Activated CD4-positive, alpha-beta T cell treated with anti-CD3 and anti-CD28 coated beads, Interleukin-2, amount 50 U/mL, for 24 hours (primary cell): ENCODE measurements at places on chromosomes 5 and 9.

- DNase-seq, result no peak
Measured at GRCh38 chr5:65625743-65626142, 916 bp downstream of the SHLD3 start.

GRCh38 chr5:165282491-165282890, 1777.1 kb downstream of the MAT2B start:
- DNase-seq, result no peak

DNA sequence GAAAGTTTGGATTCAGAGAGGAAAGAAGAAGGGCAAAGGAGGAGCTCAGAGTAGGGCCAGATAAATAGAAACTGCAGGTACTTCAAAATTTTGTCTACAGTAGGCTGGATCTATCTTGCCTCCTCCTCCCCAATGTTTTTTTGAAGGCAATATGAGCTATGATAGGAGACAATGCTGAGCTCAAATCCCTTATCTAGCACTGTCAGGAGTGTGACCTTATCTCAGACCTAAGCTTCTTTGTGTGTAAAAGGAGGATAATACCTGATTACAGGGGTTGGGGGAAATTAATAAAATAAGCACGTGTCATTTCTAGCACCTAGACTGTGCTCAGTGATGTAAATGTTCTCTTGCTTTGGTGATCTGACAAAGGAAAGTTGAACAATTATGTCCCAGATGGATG, 137.8 kb upstream of the CD180 start:
- DNase-seq, result no peak

- no peak for DNase-seq
Measured at GRCh38 chr9:86830356-86830755, 117.0 kb downstream of the GAS1 start.

DNA sequence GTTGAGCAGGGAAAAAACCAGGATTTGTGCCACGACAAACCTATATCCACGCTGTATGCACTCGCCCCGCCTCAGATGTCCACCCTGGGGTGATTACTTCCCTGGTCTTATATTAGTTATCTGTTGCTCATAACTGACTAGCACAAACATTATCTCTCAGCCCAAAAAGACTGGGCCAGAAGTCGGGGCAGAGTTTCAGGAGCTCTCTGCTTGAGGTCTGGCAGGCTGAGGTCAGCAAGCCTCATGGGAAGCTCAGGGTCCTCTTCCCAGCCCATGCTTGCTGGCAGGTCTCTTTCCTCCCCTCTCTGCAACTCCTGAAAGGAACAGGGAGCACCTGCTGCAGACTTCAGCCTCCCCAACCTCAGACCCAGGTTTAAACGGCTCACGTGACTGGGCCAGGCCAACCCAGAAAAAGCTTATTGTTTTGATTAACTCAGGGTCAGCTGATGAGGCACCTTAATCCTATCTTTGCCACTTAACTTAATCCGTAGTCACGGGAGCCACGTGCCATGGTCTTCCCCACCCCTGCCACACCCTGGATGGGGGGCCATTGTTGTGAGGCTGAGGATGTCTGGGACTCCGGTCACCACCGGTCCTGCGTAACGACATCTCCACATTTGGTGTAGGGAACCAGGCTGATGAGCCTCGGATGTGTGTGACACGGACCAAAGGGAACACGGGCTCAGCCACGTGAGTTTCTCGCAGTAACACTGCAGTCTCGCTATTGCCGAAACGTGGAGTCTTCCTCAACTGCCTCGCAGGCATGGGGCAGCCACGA, 123.7 kb upstream of the IRX4 start:
- DNase-seq, result no peak

DNA sequence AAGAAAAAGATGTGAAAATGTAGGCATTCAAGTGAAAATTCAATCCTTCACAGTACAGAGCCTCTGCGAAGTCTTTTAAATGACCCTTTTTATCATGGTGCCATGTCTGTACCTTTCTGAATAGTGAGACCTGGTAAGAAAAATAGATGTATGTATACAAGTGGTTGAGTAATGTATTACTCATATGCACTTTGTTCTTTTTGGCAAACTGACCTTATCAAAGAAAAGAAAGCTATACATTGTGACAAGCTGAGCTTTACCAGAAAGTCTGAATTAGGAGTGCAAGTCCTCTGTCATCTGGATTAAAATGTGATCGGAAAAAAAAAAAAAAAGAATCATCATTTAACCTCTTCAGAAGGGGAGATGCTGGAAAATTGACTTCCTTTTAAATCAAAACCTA, 356.4 kb upstream of the CCNH start:
- DNase-seq, result no peak

DNA sequence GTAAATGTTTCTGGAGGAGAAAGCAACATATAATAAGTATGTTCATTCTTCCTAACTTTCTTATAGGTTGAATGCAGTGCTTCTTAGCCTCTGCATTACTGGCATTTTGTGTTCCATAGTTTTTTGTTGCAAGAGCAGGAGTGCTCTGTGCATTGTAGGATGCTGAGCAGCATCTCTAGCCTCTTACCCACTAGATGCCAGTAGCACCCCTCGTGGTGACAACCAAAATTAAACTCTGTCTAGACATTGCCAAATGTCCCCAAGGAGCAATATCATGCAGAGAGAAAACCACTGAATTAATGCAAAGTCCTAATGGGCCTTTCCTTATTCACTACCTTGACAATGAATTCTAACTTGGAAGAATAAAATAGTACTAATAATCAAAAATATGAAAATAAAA, 147.0 kb downstream of the GLIS3 start:
- DNase-seq, result no peak

DNA sequence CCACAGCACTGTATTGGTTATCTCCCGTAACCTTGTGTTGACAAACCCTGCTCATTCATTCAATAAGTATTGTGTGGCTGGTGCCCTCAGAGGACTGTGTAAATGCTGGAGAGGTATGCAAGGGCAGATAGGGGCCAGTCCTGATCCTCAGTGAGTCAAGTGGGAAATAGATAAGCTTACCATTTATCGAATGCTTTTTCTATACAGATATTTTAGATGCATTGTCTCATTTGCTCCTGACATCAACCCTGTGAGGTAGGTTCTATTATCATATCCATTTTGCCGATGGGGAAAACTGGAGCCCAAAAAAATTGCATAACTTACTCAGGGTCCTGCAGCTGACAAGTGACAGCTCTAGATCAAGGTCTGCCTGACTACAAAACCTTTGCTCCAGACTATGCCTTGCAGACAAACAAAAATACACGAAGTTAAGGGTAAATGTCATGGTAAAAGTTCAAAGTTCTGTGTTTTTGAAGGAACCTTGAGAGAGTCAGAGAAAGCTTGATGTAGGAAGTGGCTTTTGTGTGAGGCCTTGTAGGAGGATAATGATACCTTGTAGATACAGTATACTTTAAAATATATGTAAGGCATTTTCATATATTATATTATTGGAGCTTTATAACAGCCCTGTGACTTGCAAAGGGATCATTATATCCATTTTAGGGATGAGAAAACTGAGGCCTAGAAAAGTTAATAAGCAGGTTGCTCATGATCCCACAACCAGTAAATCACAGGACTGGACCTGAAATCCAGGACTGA, 22.7 kb downstream of the CYFIP2 start:
- DNase-seq, result no peak

GRCh38 chr5:122471031-122471751, 159.2 kb downstream of the SNCAIP start:
- DNase-seq, result no peak

DNA sequence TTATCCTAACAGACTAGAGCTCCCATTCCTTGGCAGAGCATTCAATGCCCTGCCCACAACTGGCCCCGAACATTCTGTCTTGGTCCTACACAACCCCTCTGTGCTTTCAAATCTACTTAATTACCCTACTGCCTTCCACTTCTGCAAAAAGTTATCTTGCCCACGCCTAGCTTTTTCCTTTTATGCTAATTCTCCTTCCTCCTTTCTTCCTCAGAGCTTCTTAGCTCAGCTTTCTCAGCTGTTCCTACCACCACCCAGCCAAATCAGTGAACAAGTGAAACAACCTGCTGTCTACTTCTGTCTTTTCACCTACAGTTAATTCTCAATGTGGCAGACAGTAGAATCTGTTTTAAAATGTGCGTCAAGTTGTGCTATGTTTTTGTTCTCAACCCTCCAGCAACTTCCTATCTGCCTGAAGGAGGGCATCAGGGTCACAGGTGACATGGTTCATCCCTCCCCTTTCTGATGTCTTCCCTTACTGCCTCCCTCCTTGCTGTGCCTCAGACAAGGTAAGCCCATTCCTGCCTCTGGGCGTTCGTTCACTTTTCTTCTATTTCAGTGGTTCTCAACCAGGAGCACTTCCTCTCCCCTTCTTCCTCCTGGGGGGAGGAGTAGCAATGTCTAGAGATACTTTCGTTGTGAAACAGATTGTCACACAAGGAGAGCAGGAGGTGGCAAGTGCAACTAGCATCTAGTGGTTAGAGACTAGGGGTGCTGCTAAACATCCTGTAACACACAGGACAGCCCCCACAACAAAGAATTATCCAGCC, 1.3 kb upstream of the REEP5 start:
- no peak for DNase-seq

DNA sequence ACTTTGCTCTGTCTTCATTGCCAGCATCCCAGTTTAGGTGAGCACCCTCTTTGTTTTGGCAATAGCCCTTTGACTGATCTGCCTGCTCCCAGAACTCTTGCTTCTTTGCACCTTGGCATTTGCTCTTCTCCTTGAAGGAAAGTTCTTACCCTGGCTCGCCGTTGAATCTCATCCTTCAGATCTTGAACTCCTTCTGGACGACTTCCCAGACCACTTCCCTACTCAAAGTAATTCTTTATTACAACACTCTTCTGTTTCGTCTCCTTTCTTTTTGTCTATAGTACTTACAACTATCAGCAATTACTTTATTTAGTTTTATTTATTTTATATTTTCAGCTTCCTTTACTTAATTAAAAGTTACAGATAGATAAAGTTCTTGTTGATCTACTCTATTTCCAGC, 1510.1 kb downstream of the MAT2B start:
- no peak for DNase-seq

DNA sequence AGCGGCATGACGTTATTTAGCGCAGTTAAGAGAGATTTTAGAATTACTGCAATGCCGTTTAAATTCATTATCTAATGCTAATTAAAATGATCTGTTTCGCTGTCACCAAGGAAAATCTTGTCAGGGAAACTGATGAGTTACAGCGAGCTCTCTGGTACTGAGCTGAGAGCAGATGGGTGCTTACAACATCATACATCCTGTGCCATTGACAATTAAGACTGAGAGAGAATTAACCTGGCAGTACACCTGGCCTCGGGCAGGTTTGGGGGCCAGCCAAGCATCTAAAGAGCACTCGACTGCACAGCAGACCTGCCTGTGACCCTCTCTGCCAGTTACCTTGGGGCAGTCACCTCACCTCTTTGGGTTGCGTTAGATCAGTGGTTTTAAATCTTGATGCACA, 55.0 kb downstream of the PUM3 start:
- DNase-seq, result no peak

DNA sequence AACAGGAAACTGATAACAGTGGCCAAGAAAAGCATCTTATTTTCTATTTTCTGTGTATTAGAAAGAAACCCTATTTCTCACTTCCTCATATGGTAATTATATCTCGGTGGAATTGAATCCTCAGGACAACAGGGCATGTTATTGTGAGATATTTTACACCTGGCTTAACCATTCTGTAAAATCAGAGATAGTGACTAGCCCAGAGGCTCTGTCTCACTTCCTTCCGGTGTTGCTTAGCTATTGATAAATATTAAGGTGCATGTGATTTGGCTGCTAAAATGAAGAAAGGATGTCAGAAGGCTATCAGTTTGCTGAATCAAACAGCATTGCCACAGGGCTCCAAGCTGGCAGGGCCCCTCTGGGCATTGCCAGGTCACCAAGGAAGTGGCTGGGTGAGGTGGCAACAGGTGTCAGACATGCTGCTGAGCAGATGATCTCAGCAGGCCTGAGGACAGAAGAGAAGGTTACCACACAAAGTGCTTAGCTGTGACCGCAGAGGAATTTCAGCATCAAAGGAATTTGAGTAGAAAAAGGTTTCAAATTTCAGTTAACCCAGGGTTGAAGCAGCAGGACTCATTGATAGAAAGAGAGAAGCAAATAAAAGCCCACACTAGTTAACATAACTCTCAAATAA, 330.7 kb downstream of the PDE4D start:
- DNase-seq, result no peak

DNA sequence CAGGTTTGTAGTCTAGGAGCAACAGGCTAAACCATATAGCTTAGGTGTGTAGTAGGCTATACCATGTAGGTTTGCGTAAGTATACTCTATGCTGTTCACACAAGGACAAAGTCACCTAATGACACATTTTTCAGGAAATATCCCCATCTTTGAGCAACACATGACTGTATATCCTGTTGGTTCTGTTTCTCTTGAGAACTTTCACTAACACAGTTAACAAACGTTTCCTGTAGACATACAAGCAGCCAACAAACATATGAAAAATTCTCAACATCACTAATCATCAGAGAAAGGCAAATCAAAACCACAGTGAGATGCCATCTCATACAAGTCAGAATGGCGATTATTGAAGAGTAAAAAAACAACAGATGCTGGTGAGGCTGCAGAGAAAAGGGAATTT, 68.2 kb downstream of the NR2F1-AS1 start:
- DNase-seq, result no peak

DNA sequence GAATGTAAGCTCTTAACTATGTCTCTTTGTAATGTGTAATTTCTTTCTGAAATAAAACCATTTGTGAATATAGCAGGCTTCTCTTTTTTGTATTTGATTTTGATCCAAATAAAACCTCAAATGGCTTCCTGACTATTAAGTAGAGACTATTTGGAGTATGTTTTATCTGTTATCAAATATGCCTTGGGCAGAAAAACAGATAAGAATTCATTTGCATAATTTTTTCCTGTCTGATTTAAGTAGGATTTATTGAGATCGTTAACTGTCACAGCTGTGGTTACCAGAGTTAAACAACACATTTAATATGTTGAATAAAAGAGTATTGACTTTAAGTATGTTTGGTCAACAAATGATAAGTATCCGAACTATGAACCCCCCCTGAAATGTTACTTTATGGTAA, 104.9 kb downstream of the MELK start:
- no peak for DNase-seq

- DNase-seq, result no peak
Measured at GRCh38 chr5:146027751-146028150, 77.6 kb downstream of the PLAC8L1 start.

GRCh38 chr9:16012621-16013020, 459.8 kb downstream of the CCDC171 start:
- no peak for DNase-seq

DNA sequence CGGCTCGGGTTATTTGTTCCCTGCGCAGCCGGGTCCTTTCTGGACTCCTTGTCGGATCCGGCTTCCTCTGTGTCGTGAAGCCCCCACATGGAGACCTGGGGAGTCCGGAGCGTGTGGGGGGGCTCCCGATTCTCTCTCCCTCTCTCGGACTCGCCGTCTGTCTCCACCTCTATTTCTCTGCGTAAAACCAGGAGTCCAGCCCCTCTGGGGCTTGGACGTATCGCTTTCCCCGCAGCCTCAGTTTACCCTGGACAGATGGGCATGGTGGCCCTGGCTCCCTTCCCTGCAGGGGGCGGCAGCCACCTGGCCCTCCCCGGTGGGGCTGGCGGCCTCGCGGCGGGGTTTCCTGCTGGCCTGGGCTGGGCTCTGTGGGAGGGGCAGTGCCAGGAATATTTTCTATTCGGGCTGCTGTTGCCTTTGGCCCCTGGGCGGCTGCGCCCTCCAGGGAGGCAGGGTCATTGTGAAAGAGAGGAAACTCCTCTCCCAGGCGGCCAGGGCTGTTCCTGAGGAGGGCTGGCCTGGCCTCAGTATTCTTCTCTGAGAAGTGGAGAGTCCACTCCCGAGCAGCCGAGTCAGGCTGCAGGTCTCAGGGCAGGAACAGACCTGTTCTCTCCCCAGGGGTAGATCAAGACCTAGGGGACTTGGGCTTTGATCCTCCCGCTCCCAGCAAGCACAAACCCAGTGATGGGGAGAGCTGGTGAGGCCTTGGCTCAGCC, 665 bp downstream of the ASS1 start:
- DNase-seq, result no peak
